ENCODE measurements at places on chromosomes 2 and 18.

DNA sequence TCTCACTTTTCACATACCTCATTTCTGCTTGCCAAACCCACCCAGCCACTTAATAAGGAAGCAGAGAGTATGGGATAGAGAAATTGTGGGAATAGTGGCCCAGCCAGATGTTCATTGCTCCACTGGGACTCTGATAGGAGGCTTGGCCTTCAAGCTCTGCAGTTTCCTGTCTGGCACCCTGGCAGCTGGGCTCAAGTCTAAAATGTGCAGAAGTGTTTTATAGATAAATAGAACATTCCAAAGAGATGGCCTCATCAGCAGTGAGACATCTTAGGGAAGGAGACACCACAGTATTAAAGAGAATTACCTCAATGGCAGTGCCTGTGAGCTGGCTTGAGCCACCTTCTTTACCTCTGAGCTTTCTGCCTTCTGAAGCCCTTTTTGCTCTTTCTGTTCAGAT, 24.7 kb downstream of the COPS7B start:
- H3K4me3 ChIP-seq: no peak overlapping the region
- no peak overlapping the region for H3K27ac ChIP-seq
- DNase-seq: no peak
- peaks cover 28% of the 10 kb centered on the region for H3K36me3 ChIP-seq
- no peaks in the 10 kb centered on the region for H3K4me1 ChIP-seq
- no peaks in the 10 kb centered on the region for H3K27me3 ChIP-seq

DNA sequence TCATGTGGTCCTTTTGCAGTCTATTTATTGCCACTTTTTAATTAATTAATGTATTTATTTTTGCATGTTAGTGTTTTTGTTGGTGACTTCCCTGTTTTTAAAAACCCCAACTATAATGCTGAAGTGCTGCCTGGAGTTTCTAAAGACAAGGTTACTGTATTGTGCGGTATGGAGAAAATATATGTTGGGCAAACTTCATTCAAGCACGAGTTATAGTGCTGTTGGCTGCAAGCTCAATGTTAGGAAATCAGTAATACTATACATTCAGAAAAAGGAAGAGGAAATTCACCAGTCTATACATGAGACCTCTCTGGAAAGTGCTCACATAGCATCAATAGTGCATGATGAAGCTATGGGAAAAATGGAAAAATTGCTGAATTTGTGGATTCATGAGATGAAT, 15.4 kb upstream of the RBMS1 start:
- no peak overlapping the region for H3K4me3 ChIP-seq
- no peaks in the 10 kb centered on the region for H3K36me3 ChIP-seq
- no peak overlapping the region for H3K27ac ChIP-seq
- DNase-seq: no peak
- no peaks in the 10 kb centered on the region for H3K4me1 ChIP-seq

- H3K27ac ChIP-seq: no peak overlapping the region
- H3K27me3 ChIP-seq: no peaks in the 10 kb centered on the region
- no peak for DNase-seq
- H3K4me3 ChIP-seq: no peak overlapping the region
These were observed 8.9 kb downstream of the ANKAR start for GRCh38 chr2:189683348-189683747.

DNA sequence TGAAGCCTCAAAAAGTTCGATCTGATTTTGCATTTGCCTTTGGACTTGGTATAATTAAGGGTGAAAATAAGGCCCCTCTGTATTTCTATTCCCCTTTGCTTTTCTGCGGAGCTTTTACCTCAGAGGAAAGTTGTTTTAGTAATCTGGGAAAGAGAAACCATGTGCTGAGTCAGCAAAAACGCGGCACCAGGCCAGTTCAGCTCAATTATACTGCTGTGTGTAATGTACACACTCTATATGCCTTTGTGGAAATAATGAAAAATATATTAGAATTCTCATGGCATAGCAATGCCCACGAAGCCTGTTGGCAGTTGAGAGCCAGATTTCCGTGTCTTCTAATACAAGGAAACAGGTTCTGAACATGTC, 161.9 kb upstream of the SIX2 start:
- peaks cover 61% of the 10 kb centered on the region for H3K27me3 ChIP-seq
- H3K36me3 ChIP-seq: no peaks in the 10 kb centered on the region
- no peak overlapping the region for H3K27ac ChIP-seq
- no peak for DNase-seq

- H3K4me3 ChIP-seq: no peak overlapping the region
- no peak for DNase-seq
- H3K27ac ChIP-seq: no peak overlapping the region
These were observed 223.9 kb downstream of the MBD5 start for GRCh38 chr2:148244593-148245292.

- H3K36me3 ChIP-seq: peaks cover 11% of the 10 kb centered on the region
- no peak overlapping the region for H3K4me3 ChIP-seq
- H3K4me1 ChIP-seq: peaks cover 17% of the 10 kb centered on the region
- no peaks in the 10 kb centered on the region for H3K27me3 ChIP-seq
These were observed 22.2 kb downstream of the SP3 start for GRCh38 chr2:173942861-173943523.

DNA sequence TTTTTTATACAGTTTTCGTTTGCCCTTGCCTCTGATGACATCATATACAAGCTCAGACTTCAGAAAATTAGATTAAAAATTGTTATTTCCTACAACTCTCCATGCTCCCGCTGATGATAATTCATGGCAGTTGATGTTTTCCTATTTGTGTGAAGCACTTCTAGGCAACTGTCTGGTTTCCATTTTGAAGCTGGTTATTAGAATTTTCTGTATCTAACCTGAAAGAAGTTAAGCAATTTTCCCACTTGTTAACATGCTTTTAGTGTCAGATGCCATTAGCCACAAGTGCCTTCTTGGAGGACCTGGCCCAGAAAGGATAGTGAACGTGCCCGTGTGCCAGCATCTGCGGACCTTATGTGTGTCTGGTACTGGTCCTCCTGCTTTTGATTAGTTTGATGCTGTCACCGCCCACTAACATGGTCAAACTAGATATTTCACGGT, 347.6 kb upstream of the RAB12 start:
- no peaks in the 10 kb centered on the region for H3K36me3 ChIP-seq
- H3K4me1 ChIP-seq: peaks cover 12% of the 10 kb centered on the region
- H3K27ac ChIP-seq: no peak overlapping the region

DNA sequence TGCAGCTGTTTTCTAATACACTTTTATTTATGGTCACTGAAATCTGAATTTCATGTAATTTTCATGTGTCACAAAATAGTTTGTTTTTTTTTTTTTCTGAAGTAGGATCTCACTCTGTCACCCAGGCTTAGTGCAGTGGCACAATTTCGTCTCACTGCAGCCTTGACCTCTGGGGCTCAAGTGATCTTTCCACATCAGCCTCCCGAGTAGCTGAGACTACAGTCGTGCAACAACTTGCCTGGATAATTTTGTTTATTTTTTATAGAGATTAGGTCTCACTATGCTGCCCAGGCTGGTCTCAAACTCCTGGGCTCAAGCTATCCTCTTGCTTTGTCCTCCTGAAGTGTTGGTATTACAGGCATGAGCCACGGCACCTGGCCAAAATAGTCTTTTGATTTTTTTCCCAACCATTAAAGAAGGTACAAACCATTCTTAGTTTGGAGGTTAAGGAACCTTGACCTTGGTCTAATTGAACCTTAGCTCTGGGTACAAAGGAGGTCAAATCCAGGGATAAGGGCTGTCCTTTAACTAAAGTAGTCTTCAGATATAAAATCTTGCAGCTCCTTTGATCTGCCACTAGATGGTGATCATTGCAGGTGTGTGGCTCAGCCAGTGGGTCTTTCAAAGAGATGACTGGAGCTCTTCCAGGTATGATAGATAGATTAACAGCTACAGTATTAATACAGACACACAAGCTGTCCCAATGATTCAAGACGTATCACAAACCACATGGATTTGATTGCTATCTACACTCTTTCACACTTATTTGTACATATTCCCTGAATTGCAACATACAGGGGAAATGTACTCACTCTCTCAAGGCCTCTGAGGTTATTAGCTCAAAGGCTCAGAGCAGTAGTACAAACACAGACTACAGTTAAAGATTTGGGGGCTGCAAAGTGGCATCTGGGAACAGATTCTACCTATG, 4.7 kb upstream of the KRCC1 start:
- H3K27me3 ChIP-seq: no peaks in the 10 kb centered on the region
- no peak overlapping the region for H3K4me3 ChIP-seq
- H3K27ac ChIP-seq: no peak overlapping the region
- H3K4me1 ChIP-seq: peaks cover 14% of the 10 kb centered on the region
- no peak for DNase-seq
- no peaks in the 10 kb centered on the region for H3K36me3 ChIP-seq

- no peak overlapping the region for H3K27ac ChIP-seq
- DNase-seq: no peak
- no peaks in the 10 kb centered on the region for H3K27me3 ChIP-seq
- peaks cover 6% of the 10 kb centered on the region for H3K4me1 ChIP-seq
These were observed 168.2 kb downstream of the STK39 start for GRCh38 chr2:168079236-168079635.

GRCh38 chr2:20573620-20574422, 77.1 kb downstream of the HS1BP3 start:
- no peaks in the 10 kb centered on the region for H3K36me3 ChIP-seq
- H3K27ac ChIP-seq: peak overlapping the region; percentile 57
- H3K4me1 ChIP-seq: peaks cover 4% of the 10 kb centered on the region
- H3K4me3 ChIP-seq: no peak overlapping the region

DNA sequence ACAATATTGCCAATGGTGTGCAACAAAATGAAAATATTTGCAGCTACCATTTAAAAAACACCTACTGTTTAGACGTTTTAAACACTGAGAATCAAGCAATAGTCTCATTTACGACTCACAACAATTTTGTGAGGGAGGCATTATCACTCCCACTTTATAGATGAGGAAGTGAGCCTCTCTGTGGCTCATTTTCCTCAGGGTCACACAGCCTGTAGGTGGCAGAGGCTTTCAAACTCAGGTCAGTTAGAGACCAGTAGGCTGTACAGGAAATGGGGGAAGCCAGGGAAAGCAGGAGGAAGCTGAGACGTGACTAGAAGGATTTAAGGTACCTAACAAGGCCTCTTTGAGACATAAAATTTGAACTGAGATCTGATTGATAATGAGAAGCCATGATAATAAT, 95.0 kb upstream of the ZNF521 start:
- no peak overlapping the region for H3K4me3 ChIP-seq
- H3K27ac ChIP-seq: no peak overlapping the region
- H3K36me3 ChIP-seq: no peaks in the 10 kb centered on the region
- no peak for DNase-seq

- no peaks in the 10 kb centered on the region for H3K27me3 ChIP-seq
- no peak overlapping the region for H3K4me3 ChIP-seq
- no peaks in the 10 kb centered on the region for H3K36me3 ChIP-seq
- H3K27ac ChIP-seq: no peak overlapping the region
- no peak for DNase-seq
These were observed 97.0 kb downstream of the KCNF1 start for GRCh38 chr2:11008773-11009172.

- no peak overlapping the region for H3K4me3 ChIP-seq
- H3K27me3 ChIP-seq: no peaks in the 10 kb centered on the region
- H3K4me1 ChIP-seq: no peaks in the 10 kb centered on the region
- no peak overlapping the region for H3K27ac ChIP-seq
- no peak for DNase-seq
These were observed 33.0 kb upstream of the ARL5A start for GRCh38 chr2:151861174-151861573.

GRCh38 chr2:197784956-197785941, at the start of gene BOLL:
Gene BOLL, minus strand, starts transcription at chr2:197785319. Its CDS starts 3,469 bp downstream, at chr2:197781850.
- no peak for DNase-seq
- peaks cover 4% of the 10 kb centered on the region for H3K4me1 ChIP-seq
- H3K27ac ChIP-seq: peak within 1 kb of the TSS; percentile 52
- no peaks in the 10 kb centered on the region for H3K36me3 ChIP-seq

GRCh38 chr2:66440708-66441497, 6.0 kb downstream of the MEIS1 start:
- peaks cover 45% of the 10 kb centered on the region for H3K4me1 ChIP-seq
- no peak for DNase-seq
- H3K36me3 ChIP-seq: peaks cover 60% of the 10 kb centered on the region

- DNase-seq: no peak
- no peaks in the 10 kb centered on the region for H3K4me1 ChIP-seq
- H3K36me3 ChIP-seq: no peaks in the 10 kb centered on the region
- H3K27me3 ChIP-seq: peaks cover 7% of the 10 kb centered on the region
- H3K27ac ChIP-seq: no peak overlapping the region
These were observed 580.0 kb downstream of the RNF144A start for GRCh38 chr2:7497178-7497577.

- peaks cover 7% of the 10 kb centered on the region for H3K4me1 ChIP-seq
- H3K27me3 ChIP-seq: no peaks in the 10 kb centered on the region
- no peak for DNase-seq
- no peak overlapping the region for H3K27ac ChIP-seq
These were observed 51.8 kb downstream of the TTC21B start for GRCh38 chr2:165901620-165902298.

Measured in progenitor cell of endocrine pancreas (in vitro differentiated cells).